NCI-H1930 (cell line): ENCODE measurements at places on chromosomes 2 and 18.

DNA sequence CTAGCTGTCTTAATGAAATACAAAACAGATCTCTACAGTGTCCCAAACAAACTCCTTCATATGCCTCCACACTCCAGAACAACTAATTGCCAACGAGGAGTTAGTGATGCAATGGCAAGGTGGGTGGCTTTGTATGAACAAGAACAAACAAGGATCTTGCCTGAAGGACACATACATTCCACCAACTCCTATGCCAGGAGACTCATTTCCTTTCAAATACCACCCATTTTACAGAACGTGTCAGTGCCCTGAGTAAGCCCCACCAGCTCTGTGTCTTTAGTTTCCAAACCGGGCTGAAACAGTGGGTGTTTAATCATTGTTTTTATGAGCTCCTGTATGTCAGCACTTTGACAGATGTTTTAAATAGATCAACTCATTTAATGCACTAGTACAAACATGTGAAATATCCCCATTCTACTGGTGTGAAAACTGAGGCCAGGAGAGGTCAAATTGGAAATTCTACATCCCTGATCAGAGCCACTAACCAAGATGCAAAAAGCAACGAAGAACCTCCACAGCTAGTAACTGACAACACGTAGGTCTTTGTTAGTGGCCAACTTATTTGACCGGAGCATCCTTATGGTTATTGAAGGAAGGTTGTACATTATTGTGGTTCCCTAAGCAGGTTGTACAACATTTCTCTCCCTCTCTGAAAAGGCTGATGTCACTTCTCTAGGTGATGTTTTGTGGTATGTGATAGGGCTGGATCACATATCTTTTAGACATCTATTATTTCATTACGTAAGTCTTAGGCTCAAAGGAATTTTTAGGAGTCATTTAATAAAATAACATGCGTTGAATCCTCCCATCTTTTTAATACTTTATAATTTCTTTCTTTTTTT is 534.9 kb upstream of the TNP1 start:
- no peak for DNase-seq

- no peak for DNase-seq
These were observed 30.1 kb downstream of the SLC8A1 start for GRCh38 chr2:40421631-40422297.

GRCh38 chr18:48408111-48408726 is 964 bp downstream of the ZBTB7C start:
- DNase-seq, result no peak

- DNase-seq, result no peak
These were observed 155.6 kb upstream of the HAAO start for GRCh38 chr2:42947809-42948600.

DNA sequence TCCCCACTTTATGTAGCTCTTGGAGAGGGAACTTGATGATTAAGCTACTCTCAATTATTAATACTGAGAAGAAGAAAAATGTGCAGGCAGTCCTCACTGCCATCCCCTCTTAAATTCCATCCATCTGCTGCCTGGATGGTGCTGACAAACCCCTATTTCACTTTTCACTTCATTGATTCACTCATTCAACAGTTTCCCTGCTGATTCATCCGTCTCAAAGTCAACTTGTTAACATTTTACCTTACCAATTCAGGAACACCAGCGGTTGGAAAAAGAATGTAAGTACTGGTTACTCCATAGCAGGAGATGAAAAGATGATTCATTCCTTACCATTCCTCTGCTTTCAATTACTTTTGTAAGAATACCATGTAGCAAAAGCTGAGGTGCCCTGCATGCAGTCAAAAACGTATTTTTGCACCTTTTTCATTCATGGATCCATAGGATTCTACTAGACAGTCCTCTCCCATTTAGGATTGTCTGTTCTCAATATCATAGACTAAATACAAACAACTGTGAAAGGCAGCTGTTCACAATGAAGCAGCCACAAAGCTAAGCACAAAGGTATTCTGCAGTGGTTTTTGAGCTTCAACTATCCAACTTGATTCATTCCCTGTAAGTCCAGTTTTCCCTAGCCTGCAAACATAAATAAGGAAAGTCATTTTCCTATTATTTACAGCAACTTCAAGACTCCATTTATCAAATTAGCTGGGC is 262.0 kb downstream of the MREG start:
- DNase-seq, result no peak

DNA sequence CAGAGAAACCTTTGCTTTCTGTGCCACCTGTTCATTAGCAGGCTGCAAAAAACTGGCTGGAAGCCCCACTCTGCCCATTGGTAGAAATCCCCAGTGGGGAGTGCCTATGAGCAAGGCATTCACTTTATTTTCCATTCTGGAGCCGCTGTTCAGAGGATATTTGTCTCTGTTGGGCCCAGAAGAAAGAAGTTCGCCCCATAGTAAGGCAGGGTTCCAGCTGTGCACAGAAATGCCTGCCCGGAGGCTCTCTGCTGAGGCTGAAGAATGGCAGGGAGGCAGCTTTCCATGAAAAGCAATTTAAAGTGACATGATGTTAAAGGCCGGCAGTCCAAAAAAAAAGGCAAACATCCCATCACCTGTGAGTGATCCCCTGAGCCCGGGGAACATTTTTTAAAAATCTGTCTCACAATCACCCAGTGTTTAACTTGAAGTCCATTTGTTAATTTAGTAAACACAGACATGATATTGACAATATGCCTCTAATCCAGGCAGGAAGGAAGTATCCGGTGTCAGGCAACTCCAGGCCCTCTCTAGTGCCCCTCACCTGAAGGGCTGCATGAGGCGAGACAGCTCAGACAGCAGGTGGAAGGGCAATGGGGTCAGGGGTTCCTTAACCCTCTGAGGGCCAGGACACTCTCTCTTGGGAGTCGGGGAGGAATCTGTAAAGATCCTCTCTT is 265.1 kb upstream of the SIX2 start:
- no peak for DNase-seq

GRCh38 chr2:203673933-203674332 is 32.5 kb upstream of the CD28 start:
- DNase-seq, result no peak

DNA sequence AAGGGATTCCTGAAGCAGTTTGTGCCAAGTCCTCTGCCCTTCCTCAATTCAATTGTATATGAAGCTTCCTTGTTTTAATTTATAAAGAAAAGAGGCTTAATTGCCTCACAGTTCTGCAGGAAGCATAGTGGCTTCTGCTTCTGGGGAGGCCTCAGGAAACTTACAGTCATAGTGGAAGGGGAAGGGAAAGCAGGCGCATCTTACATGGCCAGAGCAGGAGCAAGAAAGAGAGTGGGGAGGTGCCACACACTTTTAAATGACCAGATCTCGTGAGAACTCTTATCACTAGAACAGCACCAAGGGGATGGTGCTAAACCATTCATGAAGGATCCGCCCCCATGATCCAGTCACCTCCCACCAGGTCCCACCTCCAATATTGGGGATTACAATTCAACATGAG is 114.2 kb downstream of the SGPP2 start:
- DNase-seq, result no peak

DNA sequence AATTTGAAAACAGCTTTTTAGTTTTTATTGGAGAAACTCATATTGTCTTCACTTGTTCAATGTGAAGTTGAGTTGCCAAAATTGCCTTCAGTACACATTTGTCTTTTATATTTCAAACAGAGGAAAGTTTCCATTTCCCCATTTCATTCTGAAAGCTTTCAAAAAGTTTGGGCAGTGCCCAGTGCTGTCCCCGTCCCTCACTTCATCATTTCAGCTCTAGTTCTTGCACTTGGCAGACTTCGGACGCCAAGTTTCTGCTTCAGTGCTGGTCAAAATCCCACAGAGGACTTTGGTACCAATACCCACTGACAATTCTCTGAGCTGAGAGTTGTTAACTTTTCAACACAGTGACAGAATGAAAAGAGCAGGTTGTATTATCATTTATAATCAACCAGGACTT is 43.4 kb upstream of the AQP4 start:
- no peak for DNase-seq

DNA sequence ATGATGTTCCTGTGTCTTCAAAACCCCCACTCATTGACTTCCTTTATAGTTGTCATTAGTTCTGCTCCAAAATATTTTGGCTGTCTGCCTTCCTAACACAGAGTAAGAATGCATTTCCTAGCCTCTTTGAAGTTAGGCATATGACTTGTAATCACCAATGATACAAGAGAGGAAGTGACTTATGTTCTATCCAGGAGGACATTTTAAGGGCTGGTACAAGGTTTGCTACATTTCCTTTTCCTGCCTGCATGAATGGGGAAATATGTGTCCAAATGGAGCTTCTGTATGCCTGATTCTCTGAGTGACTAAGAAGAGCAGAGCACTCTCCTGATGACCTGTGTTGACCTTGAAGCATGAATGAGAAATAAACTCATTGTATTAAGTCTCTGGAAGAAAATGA is 115.1 kb downstream of the PLCL1 start:
- DNase-seq, result no peak

- no peak for DNase-seq
These were observed 4.8 kb upstream of the TMEM87B start for GRCh38 chr2:112050316-112050715.

- no peak for DNase-seq
These were observed 221.7 kb downstream of the PAX3 start for GRCh38 chr2:222076973-222077690.

GRCh38 chr18:74310411-74310810 is 5.2 kb upstream of the C18orf63 start:
- no peak for DNase-seq

DNA sequence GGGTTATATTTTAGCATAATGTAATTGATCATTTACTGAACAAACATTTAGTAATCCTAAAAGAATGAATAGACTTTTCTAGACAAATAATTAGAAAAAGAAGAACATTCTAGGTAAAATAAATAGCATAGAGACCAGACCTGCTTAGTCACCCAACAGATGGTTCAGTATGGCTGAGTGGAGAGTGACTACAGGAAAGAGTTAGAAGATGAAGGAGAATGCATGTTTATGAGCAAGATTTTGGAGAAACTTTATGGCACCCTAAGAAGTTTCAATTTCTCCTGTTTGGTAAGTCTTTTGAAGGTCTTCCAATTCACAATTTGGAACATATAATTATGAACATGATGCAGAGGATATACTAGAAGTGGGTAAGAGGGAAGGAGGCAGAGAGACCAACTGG is 32.9 kb downstream of the FAP start:
- DNase-seq, result no peak

DNA sequence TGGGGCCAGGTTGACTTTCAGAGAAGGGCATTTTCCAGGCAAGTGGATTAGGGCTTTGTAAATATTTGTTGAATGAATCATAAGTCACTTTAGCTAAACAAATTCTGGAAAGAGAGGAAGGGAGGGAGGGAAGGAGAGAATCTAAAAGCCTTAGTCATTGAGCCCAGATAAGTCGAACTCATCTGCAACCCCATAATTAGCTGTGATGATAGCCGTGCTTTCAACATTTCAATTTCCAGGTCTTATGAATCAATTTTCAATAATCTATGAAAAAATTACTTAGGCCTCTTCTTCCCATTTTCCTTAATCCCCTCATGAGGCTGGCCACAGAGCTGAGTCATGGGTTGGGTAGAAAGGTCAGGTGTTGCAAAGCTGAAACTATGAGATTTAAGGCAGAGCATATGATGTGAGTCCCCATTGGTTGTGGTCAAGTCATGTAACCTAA is 111.9 kb upstream of the MAPRE2 start:
- DNase-seq, result no peak

- no peak for DNase-seq
These were observed 31.2 kb downstream of the GLS start for GRCh38 chr2:190911813-190912212.

DNA sequence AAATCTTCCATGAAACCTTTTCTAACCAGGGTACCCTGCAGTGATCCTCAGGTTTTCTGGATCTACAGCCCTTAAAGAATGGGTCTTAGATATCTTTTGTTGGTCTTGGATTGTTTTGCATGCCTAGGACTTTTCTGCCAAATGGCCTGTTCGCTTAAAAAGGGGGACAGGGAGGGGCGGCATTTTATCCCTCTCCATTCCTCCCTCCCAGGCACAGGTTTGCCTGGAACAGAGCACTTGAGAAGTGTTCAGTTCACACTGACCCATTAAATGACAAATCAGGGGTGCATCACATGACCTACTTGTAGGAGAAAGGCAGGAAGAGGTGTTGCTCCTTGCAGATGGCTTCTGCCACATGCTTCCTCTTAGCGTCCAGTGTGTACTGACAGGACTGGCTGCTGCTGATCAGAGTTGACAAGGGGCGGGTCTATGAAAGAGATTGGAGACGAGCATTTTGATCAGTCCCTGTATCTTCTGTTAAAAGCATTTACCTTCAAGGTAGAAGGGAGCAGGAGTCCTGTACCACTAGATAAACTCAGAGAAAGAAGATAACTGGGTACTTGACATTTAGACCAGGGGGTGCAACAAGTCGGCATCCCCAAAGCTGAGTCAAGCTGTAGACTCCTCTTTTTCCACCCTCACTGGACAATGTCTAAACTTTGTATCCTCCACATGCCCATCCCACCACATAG is 8.4 kb downstream of the APOB start:
- DNase-seq, result no peak

DNA sequence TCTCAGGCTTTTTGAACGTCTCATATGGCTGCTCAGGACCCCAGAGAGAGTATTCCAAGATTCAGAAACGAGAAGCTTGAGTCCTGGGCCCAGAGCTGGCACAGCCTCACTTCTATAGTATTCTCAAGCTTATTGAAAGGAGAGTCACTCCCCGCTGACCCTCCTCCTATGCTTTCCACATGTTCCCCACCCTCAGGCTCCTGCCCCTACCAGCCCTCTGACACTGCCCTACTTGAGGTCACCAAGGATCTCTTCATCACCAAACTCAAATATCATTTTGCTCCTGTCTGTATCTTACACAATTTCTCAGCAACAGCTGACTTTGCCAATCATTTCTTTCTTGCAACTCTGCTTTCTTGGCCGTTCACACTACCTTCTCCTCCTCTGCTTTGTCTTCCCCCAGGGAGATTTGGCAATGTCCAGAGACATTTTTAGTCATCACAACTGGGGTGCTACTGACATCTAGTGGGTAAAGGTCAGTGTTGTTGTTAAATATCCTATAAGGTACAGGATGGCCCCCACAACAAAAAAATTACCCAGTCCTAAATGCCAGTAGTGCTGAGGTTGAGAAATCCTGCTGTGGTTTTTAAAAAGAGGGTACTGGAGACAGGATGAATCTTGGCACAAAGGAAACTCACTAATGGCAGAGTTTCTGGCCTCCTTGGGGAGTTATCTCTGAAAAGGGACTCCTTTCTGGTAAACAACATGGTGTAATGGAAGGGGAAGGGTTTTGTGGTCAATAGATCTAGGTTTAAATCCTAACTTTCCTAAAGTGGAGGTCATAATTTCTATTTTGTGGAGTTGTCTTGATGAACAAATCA is 26.9 kb upstream of the INSIG2 start:
- no peak for DNase-seq

GRCh38 chr2:165078913-165079312 is 123.6 kb upstream of the SLC38A11 start:
- no peak for DNase-seq

DNA sequence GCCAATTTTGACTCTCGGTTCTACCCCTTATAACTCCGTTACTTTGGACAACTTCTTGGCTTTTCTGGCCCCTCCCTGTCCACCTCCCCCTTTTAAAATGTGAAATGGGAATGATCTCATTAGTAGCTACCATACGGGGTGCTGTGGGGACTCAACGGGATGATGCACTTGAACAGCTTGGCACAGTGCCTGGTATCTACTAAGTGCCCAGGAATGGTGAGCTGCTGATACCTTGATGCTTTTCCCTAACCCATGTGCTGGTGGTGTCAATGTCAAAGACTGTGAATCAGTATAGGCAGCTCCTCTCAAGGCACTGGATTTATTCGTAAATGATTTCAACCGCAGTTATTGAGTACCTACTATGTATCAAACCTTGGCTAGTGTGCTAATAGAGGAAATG is 204.2 kb downstream of the LOXHD1 start:
- DNase-seq, result no peak
